Kidney epithelial cell (primary cell): ENCODE measurements at places on chromosomes 4 and X.

DNA sequence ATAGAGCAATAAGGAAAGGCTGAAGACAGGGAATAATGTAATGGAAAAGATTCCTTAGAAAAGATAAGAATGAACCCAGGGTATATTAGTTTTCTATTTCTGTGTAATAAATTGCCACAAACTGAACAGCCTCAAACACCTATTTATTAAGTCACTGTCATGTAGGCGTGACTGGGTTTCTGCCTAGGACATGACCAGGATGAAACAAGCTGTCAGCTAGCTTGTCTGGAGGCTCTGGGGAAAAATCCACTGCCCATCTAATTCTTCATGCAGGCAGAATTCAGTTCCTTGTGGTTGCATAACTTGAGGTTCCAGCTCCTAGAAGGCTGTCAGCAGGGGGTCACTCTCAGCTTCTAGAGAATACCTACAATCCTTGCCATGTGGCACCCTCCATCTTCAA lies 277.7 kb downstream of the TMA16 start:
- DNase-seq = no peak

GRCh38 chrX:16186380-16187007 lies 19.2 kb downstream of the MAGEB17 start:
- DNase-seq = no peak

DNA sequence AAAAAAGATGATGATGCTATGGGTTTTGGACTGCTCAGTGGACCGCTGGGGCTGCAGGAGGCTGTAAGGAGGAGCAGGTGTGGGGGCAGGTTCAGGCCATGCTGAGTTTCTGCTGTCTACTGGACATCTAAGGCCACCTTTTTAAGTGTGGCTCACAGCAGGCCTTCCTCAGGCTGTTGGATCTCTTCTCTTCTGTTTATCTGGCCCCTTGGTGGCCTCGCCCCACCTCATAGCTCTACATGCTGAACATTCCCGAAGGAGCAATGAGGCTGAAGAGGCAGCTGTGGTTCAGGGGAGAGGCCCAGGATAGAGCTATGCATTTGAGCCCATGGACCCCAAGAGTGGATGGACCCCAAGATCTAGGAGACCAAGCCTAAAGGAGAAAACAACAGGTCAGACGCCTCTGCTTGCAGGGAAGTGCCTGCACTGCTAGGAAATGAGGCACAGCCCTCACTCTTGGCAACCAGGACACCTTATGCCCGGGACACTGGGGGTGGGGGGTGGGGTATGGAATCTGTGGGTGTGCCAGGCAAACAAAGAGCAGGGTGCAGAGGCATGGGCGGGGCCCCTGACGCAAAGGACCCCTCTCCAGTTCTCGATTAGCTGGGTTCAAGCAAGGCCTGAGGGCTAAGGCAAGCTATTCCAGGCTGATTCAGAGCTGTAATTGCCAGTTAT lies 168.9 kb downstream of the BCOR start:
- no peak for DNase-seq

DNA sequence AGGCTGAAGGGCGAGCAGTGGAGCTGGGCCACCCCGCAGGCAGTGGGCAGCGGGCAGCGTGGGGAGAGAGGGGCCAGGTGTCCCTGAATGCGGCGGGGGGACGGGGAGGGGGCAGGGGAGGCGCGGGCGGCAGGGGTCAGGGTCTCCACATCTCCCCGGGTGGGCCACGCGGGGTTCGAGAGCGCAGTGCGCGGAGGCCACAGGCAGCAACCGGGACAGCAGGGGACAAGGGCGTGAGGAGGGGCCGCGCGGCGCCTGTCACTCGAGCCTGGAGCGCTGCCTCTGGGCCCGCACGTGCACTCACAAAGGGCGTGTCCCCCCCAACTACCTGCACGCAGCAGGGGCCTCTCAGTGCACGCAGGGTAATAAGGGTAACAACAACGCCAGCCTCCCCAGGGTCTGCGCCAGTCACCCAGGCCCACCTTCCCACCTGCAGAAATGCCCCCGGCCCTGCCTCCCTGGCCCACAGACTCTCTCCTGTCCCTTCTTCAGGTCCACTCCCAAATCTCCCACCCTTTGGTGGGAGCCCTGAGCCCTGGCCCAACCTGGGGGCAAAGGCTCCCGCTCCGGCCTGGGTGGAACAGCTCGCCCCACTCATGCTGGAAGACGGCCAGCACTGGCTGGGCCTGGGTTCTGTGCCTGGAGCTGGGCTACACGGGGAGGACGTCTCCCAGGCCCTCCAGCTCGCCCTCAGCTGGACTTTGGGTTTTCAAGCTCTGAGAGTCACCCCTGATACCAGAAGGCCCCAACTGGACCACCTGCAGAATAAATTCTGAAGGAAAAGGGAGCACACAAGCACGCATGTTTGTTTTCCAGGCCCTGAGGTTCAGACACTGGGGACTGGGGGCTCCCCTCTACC lies 53.2 kb downstream of the ZFYVE28 start:
- DNase-seq = no peak

DNA sequence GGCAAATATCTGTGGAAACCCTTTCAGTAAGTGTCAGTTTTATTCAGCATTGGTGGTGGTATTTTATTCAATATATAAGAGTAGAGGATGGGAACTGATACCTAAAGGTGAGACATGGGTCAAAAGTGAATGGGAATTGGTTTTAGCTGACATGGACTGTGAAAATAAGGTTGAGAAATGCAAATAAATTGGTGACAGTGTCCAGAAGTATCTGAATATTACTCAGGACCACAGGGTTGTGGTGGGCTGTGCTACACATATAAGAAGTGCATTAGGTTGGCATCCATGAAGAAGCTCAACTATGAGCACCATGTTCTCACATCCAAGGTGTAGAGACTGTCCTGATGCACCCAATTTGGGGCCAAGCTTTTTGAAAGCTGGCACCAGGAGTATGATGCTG lies 45.0 kb downstream of the ETDC start:
- no peak for DNase-seq

GRCh38 chrX:373641-374471 lies 12.9 kb downstream of the PPP2R3B start:
- no peak for DNase-seq
